Upper lobe of right lung (tissue), 1 donor: ENCODE measurements at places on chromosomes 6 and 20. TPM values are rescaled to one million over a fixed set of nuclear protein-coding genes. Genes with fewer than 3 reads are reported as not detected.

DNA sequence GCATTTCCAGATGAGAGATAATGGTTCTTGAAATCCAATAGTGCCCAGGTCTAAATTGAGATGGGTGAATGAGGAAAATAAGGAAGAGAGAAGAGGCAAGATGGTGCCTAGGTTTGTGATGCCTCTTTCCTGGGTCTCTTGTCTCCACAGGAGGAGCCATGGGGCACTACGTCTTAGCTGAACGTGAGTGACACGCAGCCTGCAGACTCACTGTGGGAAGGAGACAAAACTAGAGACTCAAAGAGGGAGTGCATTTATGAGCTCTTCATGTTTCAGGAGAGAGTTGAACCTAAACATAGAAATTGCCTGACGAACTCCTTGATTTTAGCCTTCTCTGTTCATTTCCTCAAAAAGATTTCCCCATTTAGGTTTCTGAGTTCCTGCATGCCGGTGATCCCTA lies 6.8 kb downstream of the HFE start:
- DNase-seq = no peak

GRCh38 chr6:105988812-105989577 lies 97.1 kb upstream of the PRDM1 start:
- DNase-seq = no peak

DNA sequence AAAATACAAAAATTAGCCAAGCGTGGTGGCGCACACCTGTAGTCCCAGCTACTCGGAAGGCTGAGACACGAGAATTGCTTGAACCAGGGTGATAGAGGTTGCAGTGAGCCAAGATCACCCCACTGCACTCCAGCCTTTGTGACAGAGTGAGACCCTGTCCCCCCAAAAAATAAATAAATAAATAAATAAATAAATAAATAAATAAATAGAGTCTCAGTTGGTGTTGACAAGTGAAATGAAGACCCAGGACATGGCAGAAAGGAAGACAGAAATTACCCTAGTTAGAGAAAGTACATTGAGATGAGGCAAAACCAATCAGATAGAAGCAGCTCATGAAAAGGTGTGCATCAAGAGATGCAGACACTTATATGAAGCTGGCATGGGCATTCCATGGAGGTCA lies 105.0 kb downstream of the IBTK start:
- no peak for DNase-seq

DNA sequence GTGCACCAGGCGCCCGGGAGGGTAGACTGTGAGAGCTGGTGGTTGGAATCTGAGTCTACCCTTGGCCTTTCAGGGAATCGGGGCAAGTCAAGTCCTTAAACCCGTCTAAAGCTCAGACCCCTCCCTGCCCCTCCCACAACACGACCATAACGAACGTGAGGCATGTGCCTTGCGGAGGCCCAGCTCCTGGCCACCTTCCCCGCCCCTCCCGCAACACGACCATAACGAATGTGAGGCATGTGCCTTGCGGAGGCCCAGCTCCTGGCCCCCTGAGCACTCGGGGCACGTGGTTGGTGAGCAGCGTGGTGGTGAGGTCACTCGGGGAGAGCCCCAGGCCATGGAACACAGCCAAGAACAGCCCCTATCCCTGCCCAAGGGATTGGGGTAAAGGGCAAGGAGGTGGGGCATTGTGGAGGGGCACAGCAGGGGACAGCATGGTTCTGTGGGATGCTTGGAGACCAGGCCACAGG lies 132.2 kb downstream of the TAF4 start:
- DNase-seq = peak; percentile 48

GRCh38 chr20:23033918-23034317 lies 1.2 kb upstream of the SSTR4 start:
- DNase-seq = no peak

DNA sequence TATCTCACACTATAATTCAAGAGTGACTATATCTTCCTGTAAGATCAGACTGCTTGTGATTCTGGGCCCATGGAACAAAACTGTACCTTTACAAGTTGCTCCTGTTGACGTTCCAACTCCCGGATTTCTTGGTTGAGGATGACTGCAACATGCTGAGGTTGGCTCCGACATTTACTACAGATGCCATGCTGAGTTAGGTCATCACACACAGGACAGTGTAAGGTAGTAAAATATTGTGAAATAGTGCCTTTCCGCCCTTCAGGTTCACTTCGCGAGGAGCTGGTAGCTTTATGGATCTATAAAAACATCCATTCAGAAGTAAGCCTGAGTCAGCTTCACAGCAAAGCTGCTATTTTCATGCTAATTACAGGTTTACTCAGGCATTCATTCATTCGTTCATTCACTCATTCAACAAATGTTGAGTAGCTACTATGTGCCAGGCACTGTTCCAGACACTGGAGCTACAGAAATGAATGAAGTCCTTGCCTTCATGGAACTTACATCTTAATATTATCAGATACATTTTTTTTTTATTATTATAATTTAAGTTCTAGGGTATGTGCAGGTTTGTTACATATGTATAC lies 175.7 kb downstream of the REV3L start:
- no peak for DNase-seq

DNA sequence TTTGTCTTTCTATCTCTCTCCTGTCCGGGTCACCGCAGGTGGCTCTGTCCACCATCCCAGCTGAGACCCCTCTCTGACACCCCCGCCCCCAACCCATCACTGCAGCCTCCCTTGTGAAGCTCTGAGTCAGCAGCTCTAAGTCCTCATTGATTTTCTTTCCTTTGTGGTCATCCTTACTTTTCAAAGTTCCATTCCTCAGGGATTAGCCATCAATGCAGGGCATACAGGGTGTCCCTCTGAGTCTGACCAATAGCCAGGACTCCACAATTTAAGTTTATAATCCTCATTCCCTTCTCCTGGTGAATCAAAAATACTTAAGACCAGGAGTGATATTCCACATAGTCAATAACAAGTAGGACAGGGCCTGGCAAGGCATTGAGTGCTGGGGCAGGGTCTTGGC lies 333.3 kb upstream of the CNR1 start:
- DNase-seq = no peak

DNA sequence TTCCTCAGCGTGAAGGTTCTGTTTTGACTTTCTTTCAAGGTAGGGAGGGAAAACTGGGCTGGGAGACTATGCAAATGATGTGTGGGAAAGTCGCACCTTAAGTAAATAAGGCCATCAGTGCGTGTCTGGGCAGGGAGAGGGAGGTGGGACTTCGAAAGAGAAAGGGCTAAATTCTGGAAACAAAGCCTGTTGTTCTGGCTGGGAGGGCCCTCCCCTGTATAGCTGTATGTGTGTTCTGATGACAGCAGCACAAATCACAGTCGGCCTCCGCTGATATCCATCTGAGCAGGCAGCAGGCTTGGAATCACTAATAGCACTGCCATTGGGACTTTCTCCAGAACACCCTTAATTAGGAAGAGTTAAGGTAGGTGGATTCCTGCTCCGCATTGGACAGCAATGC lies 19.2 kb downstream of the JAG1 start:
- DNase-seq = no peak

- no peak for DNase-seq
Observed at GRCh38 chr6:29447670-29448069, 8.6 kb downstream of the OR10C1 start.

DNA sequence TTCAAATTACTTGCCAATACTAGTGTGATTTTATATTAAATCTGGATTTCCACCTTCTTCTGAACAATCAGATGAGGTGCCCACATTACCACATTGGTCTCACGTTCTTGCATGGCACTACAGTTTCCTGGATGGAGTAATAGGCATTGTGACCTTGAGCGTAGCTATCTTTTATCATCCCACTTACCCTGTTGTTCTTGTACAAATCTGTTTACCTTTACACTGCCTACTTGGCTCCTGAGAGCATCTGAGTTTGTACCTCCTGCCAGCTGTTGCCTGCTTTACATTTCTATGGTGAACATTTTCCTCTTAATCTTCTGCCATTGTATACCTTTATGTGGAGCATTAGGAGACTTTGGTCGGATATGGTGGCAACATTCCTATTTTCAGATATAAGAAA lies 90.7 kb downstream of the AKAP7 start:
- DNase-seq = no peak

GRCh38 chr6:46677314-46677654 lies 10.4 kb upstream of the TDRD6 start:
- DNase-seq = no peak

DNA sequence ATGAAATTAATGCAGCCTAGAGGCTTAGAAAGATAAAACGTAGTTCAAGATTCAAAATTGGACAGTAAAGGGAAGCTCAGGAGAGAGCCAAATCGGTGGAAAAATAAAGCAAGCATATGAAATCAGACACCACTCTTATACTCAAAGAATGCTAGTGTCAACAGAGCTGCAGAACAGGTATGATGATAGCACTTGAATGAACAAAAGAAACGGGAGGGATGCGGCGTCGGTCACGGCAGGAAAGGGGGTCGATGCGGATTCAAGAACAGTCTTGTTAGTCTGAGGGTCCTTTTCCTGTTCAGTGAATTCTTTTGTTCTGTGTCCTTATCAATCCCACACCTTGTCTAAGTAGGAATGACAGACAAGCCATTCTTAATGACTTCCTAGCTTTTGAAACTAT lies 114.4 kb downstream of the FOXC1 start:
- no peak for DNase-seq

DNA sequence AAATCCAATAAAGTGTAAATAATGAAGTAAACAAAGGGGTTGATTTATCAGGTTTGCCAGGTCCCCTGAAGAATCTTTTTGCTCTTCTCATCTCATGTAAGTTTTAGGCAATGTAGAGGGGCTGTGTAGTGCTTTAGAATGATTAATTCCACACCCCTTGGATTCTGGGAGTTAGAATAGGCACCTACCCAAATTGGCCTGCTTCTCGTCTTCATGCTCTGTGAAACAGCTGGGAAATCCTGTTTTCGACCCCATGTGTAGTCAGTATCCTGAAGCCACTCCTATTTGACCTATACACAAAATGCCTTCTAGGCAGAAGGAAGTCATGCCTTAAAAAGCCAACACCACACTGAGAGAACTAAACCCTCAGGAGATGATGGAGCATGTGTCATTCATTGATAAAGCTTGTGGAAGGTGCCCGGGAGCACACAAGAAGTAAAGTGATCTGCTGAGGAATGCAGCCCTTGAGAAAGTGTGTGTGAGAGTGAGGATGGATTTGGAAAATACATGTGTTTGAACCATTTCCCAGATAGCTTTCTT lies 170.9 kb downstream of the KLHL32 start:
- DNase-seq = no peak

DNA sequence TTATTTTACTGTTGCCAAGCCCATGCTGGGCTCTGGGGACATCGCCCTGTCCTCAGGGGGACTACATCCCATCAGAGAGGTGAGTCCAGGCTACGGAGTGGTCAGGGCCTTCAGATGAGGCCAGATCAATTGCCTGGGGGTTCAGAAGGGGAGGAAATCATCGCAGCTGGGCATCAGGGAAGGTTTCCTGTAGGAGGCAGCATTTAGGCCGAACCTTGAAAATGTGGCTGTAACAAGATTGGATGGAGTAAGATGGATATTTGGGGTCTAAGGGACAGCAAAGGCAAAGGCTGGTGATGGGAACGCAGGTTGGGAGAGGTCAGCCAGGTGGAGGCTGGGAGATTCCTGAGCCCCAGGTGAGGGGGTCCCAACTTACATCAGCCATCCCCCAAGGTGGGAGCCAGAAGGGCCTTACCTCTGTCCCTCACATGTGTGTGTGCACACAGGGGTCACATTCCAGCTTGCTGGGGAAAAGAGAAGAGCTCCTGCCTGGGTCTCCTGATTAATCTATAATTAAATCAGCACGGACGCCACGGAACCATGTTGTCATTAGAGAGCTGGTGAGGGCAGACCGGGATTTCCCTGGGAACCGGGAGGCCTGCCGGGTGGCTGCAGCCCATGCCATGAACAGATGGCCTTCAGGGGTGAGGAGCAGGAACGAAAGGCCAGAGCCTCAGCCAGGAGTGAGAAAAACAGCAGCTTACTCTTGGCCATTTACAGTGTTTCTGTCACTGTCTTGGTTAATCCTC lies 30.5 kb upstream of the DLGAP4 start:
- DNase-seq = peak; percentile 40

DNA sequence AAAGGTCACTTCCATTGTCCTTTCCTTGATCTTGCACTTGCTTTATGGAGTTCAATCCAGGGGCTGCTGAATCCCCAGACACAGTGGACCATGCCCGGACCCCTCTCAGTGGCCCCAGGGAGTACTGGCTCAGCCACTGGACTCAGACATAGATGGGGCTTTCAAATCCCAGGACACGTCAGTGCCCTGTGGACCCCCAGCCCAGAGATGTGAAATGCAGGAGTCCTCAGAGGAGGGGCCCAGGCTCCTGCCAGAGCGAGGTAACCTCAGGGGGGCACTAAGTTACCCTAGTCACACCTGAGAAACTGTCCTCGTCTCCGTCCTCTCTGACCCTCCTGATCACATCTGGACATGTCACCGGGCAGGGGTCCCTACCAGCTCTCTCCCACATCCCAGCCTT lies 18.7 kb upstream of the APMAP start:
- DNase-seq = peak; percentile 27

DNA sequence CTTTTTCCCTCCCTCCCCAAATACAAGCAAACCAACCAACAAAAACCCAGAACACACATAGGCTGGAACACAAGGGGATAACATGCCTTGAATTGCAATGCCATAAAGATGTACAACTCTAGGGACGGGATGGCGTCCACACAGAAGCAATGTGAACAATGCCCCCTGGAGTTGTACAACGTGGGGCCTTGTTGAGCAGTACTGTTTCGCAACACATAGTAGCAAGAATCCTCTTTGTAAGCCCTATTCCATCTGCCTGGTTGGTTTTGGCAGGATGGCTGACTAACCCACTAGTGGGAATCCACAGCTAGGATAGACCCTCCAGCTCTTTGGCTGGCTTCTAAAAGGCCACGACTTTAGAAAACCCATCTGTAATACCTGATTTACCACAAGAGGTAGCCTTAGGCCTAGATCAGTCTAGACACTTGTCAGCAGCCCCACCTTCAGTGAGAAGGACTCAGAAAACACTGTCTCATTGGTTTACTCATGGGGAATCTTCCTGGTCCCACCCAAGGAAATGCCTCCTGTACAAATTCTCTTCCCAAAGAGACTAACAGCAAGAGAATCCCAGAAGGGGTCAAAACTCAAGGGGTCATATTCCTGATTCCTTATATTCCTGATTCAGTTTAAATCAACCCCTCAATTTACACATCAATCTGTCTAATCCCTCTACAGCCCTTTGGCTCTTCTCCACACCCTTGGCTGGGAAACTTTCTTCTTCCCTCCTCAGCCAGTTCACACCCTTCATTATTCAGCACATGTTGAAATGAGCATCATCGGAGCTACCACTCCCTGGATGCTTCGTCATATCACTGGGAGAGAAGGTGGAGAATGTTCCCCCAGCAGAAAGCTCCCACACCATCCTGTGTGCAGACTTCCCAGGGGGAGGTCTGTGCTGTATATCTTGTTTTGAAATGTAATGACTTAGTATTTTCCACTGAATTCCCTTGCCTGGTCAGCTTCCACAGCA lies 622.4 kb upstream of the FLRT3 start:
- DNase-seq = no peak

Gene HDGFL1
- not detected for total RNA-seq

Gene CCN6
- not detected for total RNA-seq

Gene HLA-DRA
- total RNA-seq = 1,444 TPM

Gene SRSF12
- total RNA-seq = not detected

Gene MAK
- 0.29 TPM for total RNA-seq
